Stimulated activated CD8-positive, alpha-beta memory T cell treated with anti-CD3 and anti-CD28 coated beads, Interleukin-4, amount 100 ng/mL, for 1 hour (primary cell): ENCODE measurements at places on chromosomes 2 and 18.

DNA sequence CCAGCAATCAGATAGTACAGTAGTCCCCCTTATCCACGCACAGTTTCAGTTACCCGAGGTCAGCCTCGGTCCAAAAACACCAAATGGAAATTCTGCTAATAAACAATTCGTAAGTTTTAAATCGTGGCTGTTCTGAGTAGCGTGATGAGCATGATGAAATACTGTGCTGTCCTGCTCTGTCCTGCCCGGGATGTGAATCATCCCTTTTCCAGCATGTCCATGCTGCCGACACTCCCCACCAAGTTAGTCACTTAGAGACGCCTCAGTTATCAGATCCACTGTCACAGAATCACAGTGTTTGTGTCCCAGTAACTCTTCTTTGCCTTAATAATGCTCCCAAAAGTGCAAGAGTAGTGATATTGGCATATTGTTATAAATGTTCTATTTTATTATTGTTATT, 62.1 kb downstream of the MEX3C start:
- no peak for DNase-seq

DNA sequence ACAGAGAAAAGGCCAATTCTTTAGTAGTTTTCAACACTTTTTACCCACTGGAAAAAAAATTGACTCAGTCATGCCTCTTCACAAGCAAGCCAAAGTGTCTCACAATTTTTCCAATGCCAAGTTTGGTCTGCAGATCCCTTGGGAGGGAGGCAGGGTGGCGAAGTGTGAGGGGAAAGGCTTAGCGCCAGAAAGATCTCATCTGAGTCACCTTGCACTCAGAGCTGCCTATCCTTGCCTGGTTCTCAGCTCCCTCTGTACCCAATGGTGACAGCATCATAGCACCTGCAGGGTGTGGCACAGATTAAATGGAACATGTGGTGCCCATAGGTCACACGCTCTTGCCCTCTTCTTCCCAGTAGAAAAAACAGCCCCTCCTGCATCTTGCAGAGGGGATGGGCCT, 55.2 kb upstream of the GYPC start:
- no peak for DNase-seq

- DNase-seq = no peak
Observed at GRCh38 chr2:148351437-148352143, 293.0 kb upstream of the EPC2 start.

- no peak for DNase-seq
Observed at GRCh38 chr2:207408086-207408794, 121.5 kb upstream of the CREB1 start.

GRCh38 chr2:146388757-146389156, 1456.1 kb upstream of the ACVR2A start:
- DNase-seq = no peak

DNA sequence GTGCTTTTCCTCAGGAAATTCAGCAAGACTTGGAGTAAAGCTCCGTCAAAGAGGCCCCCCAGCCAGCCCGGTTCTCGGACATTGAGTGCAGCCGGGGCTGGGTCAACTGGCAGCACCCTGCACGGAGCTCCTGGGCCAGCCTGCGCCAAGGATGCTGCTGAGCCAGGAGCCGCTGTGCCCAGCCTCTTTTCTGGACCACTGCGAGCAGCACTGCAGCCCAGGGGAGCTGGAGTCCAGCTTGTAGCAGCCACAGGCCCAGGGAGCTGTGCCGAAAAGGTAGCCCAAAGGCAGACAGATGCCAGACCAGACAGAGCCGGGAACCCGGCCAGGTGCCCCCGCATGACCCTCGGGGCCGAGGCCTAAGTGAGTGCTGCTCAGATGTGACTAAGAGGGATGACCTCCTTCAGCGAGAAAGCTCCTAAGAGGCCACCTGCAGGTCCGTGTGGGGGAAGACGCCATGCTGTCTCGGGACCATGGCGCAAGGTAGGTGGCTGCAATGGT, 7.3 kb downstream of the CLHC1 start:
- DNase-seq = no peak

- DNase-seq = no peak
Observed at GRCh38 chr18:13726972-13727331, 479 bp downstream of the RNMT start.

DNA sequence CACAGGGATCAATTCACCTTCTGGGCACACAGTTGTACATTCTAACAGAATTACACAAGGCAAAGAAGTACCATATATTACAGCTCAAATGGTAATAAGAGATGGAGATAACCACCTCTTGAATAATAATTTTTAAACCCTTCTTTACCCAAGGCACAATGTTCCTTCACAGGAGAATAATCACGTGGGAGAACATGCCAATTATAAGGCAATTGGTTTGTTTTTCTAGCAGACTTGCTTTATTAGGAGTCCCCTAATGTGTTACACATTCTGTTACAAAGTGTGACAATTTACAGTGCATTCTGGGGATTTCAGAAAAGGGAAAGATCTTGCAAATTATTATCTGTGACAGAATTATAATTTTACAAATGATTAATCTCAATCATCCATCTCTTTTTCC, 380.3 kb downstream of the RND3 start:
- DNase-seq = no peak

DNA sequence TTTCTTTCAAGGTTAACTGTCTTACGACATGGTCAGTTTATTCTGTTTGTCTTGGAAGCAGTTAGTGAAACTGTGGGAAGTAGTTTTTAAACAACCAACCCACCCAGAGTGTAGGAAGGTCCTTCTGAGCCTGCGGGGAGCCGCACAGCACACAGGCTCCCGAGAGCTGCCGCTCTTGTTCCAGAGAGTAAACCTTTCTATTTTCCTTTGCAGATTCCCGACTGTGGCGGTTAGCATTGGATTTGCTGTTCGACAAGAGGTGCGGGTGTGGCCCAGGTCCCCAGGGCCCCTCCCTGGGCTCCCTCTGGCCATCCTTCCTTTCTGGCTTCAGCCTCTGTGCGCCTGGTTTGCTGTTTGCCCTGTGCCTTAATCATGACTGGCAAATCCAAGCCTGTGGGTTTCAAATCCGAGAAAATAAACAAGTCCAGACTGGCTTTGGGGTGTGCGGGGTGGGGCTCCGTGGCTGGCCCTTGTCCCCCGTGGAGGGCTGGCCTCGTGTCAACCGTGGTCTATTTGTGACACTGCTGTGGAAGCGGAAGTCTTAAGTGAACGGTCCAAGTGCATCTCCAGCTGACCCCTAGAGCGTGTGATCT, 30.7 kb downstream of the IMPA2 start:
- no peak for DNase-seq

GRCh38 chr2:54042341-54042740, 71.5 kb upstream of the PSME4 start:
- no peak for DNase-seq

GRCh38 chr2:145593991-145594614, 1074.2 kb upstream of the ZEB2 start:
- DNase-seq = no peak

GRCh38 chr18:75167759-75168618, 41.0 kb downstream of the PTGR3 start:
- DNase-seq = no peak

GRCh38 chr2:55150834-55151233, 81.3 kb downstream of the CLHC1 start:
- no peak for DNase-seq

- DNase-seq = no peak
Observed at GRCh38 chr2:83602753-83603152, 856.3 kb downstream of the SUCLG1 start.

GRCh38 chr2:225761396-225761795, 361.9 kb downstream of the NYAP2 start:
- no peak for DNase-seq

- DNase-seq = no peak
Observed at GRCh38 chr2:167942366-167943081, 304.9 kb downstream of the STK39 start.

- DNase-seq = no peak
Observed at GRCh38 chr18:28281400-28281799, 104.5 kb upstream of the CDH2 start.

- no peak for DNase-seq
Observed at GRCh38 chr2:241560162-241560882, 1.8 kb downstream of the BOK start.

DNA sequence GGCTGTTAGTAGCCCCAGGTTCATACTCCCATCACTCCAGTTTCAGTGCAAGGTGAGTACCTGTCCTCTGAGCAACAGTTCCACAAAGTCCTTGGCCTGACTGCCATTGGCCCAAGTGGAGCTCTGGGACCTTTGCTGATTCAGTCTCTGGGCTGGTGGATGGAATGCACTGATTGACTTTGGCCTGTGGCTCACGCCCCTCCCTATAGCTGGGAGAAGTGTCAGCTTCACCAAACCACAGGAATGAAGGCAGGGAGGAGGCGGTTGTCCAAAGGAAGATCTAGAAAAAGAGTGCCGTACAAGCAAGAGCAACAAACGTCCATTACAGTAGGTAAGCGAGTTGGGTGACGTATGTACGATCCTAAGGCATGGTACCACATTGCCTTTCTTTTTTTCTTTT, 34.0 kb downstream of the QPCT start:
- no peak for DNase-seq

DNA sequence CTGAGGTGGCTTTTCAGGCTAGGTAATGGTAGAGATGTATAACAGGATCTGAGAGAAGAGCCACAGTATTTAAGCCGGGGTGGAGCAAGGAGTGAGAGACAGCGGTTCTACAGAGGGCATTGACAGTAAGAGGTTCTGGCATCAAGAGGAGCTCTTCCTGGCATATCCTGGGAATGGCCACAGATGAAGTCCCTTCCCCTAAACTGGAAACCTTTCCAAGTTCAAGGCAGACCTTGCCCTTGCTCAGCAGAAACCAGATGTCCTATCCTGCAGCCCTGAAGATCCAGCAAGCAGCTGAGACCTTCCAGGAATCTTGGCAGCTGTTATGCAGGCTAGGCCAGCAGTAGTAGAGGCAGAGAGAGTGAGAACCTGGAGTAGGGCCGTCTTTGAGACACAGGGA, 18.1 kb downstream of the REG1A start:
- DNase-seq = no peak

GRCh38 chr18:35189510-35189909, 51.3 kb upstream of the ZNF397 start:
- no peak for DNase-seq

DNA sequence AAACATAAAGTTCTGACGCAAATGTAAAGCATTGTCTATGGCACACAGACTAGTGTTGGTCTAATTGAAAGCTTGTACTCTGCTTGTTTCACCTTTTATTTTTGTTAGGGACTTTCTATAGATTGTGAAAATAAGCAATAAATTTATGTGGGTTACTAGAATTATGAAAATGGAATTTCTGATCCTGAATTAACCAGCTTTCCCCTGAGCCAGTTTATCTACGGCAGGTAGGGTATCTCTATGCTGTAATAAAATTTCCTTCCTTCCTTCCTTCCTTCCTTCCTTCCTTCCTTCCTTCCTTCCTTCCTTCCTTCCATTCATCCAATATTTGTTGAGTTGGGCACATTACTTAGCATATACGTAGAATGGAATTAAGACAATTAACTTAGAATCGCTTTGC, 362.6 kb upstream of the SPRED2 start:
- no peak for DNase-seq

DNA sequence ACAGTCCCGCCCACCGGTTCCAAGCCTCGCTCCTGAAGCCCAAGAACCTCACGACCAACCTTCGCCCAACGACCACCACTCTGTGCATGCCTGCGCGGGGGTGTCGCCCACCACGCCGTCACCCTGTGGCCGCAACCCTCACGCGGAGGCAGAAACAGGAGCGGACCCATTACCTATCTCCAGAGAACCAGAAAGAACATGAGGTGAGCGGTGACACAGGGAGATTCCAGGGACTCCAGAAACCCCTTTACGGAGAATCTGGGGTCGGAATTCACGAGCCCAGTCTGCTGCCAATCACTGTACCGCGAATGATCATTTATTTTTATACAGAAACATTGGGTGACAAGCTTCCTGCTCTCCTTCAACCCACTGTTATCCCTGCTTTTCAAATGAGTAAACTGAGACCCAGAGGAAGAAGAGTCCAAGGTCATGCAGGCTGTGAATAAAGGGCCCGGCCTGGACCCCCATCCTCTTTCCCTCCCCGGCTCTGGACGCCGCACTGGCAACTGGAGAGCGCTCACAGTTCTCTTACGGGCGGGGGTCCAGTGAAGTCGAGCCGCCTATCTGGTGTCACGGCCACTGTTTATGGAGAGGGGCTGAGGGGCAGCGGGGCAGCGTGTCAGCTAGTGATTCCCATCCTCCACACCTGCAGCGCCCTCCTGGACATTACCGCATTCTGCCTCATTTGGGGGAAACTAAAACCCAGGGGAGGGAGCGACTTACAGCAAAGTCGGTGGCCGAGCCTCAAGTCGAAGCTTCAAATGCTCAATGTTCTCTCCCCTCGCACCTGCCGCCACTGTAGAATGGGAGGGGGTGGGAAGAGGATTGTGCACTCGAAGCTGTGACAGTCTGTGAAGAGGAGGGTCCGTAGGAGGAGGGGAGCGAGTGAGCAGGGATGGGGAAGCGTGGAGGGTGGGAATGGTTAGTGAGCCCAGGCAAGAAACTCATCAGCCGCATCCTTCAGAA, 723 bp upstream of the SLC30A3 start:
- DNase-seq = no peak

DNA sequence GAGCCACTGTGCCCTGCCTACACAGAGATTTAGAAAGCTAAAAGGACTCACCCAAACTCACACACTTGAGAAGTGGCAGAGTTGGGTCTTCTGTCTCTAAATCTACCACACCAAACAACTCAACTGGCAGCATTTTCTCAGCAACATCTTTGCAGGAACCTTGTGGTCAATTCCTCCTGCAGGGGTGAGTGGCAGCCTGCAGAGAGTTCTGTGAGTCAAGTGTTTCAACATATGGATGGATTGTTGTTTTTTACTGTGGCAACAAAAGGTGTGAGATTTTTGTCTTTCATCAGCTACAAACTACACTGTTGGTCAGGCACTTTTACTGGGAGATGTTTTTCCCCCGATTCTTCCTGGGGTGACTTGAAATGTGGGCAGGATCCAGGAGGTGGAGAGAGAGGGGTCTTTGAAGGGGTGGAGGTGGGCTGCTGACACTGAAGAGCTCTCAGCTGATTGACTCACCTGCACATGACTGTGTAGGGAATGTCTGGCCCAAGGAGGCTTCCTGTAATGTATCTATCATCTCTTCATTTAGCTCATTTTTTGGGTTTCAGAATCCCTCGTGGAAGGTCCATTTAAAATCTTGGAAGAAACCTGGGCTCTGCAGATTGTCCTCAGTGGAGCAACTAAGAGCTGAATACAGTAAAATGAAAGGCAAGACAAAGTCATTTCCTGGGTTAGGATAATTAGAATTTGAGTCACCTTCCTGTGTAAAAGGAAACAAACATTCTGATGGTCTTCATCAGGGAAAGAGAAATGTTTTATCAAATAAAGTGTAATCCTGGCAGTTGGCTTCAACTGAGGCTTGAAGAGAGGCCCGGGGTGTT, 98.6 kb downstream of the MSH2 start:
- DNase-seq = no peak

GRCh38 chr18:61893971-61894750, 1.4 kb upstream of the RNF152 start:
- DNase-seq = peak; percentile 47
